ENCODE measurements at places on chromosomes 5 and 9. TPM values are rescaled to one million over a fixed set of nuclear protein-coding genes. Genes with fewer than 3 reads are reported as not detected.
A peak's percentile ranks its signal among the peaks of the same experiment; 100 is the strongest.

GRCh38 chr5:52255308-52255707, 532.4 kb upstream of the ITGA1 start:
- H3K4me1 ChIP-seq: no peaks in the 10 kb centered on the region
- no peak overlapping the region for H3K4me3 ChIP-seq
- H3K27me3 ChIP-seq: no peaks in the 10 kb centered on the region

The TOR1B gene
- 20.7 TPM for total RNA-seq

- H3K36me3 ChIP-seq: no peaks in the 10 kb centered on the region
- peak within 1 kb of the TSS; percentile 89 for H3K27ac ChIP-seq
- H3K27me3 ChIP-seq: no peaks in the 10 kb centered on the region
- peak; percentile 92 for DNase-seq
- H3K4me1 ChIP-seq: peaks cover 22% of the 10 kb centered on the region
Observed at GRCh38 chr9:91361291-91362050, at the start of gene AUH. Gene AUH, minus strand, starts transcription at chr9:91361918. Its CDS starts 29 bp downstream, at chr9:91361889.

DNA sequence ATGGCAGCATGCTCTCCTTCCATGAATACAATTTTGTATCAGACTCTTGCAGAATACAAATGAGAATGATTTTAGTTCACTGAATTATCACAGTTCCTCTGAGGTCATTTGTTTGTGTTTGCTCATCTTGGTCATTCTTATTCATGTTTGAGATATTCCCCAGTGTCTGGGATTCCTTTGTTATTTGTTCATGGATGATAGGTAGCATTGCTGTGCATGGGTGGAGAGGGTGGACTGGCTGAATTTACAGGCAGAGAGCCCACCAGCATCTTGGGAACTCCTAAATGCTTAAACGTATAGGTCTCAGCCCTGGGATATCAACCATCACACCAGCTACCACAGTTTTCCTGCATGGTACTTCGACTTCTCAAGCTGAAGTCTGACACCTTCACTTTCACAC, 459.8 kb downstream of the CCDC171 start:
- no peaks in the 10 kb centered on the region for H3K36me3 ChIP-seq
- no peak overlapping the region for H3K4me3 ChIP-seq
- no peak overlapping the region for H3K27ac ChIP-seq
- H3K27me3 ChIP-seq: no peaks in the 10 kb centered on the region
- no peak for DNase-seq

DNA sequence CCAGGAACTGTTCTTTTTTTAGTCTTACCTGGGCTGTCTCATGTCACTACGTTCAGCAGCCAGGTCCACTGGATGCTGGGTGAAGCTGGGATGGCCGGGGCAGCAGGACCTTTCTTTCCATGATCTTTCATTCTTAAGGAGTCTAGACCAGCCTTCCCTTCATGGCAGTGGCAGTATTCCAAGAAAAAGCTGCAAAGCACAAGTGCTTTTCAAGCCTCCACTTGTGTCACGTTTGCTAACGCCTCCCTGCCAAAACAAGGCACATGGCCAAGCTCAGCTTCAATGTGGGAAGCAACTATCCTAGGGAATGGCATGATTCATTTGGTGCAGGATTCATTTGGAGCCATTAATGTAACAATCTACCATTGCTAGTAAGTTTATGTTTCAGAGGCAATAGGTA, 94.8 kb downstream of the RCL1 start:
- H3K27ac ChIP-seq: no peak overlapping the region
- no peak for DNase-seq
- H3K4me1 ChIP-seq: no peaks in the 10 kb centered on the region
- no peaks in the 10 kb centered on the region for H3K36me3 ChIP-seq

DNA sequence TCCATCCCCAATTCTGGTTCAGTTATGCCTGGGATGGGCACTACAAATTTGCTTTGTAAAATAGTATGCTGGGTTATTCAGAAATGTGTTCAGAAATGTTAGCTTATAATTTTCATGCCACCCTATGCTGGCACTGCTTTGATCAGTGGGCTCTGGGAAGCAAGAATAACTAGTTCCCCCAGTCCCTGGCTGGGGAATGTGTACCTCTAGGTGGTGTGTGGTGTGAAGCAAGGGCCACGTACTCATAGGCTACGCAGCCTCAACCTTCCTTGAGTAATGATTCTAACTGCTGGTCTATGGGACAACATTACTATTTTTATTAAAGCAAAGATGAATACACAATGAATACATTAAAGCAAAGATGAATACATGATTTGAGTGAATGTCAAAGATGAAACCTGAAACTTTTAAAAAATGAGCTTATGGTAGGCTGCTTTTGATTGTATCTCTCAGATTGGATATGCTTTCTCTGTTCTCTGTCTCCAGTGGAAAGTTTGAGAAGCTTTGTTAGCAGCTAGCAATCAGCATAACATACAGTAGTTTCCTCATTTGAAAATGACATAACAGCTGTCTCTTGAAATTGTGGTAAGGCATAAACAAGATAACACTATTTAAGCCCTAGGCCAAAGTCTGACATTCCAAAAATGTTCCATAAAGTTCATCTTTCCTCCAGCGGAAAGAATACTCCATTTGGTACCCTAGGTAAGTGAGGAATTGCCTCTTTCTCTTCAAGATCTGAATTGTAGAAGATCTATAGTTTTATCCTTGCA, 174.7 kb upstream of the NFIB start:
- DNase-seq: no peak
- no peak overlapping the region for H3K4me3 ChIP-seq
- no peak overlapping the region for H3K27ac ChIP-seq
- no peaks in the 10 kb centered on the region for H3K36me3 ChIP-seq
- H3K4me1 ChIP-seq: no peaks in the 10 kb centered on the region

- no peaks in the 10 kb centered on the region for H3K4me1 ChIP-seq
- H3K36me3 ChIP-seq: no peaks in the 10 kb centered on the region
- no peaks in the 10 kb centered on the region for H3K27me3 ChIP-seq
- H3K4me3 ChIP-seq: no peak overlapping the region
- no peak for DNase-seq
- no peak overlapping the region for H3K27ac ChIP-seq
Observed at GRCh38 chr5:151923866-151924476, 680 bp downstream of the GLRA1 start.

GRCh38 chr9:133253268-133253667, 21.7 kb downstream of the ABO start:
- no peaks in the 10 kb centered on the region for H3K27me3 ChIP-seq
- H3K36me3 ChIP-seq: no peaks in the 10 kb centered on the region
- H3K4me3 ChIP-seq: no peak overlapping the region

GRCh38 chr5:151108566-151108965, 27.7 kb upstream of the TNIP1 start:
- peak overlapping the region; percentile 75 for H3K27ac ChIP-seq
- peak; percentile 87 for DNase-seq
- no peak overlapping the region for H3K4me3 ChIP-seq
- no peaks in the 10 kb centered on the region for H3K27me3 ChIP-seq

The SLC6A3 gene
- not detected for total RNA-seq

The C5orf58 gene
- total RNA-seq: not detected

The C8G gene
- total RNA-seq: not detected

DNA sequence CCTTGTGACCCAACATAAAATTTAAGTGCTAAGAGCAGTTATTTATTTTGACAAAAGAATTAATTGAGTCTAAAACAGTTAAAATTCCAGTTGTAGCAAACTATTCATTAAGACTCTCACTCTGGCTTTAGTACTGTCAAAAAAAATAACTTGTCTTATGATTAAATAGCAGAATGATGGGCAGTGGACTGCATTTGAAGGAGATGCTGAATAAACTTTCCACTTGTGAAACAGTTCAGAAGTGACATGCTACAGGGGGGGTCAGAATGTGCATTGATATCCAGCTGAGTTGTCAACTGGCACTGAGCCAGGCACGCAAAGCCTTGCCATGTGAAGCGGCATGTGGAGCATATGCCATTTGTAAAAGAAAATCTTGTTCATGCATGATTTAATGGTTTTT, 76.0 kb downstream of the FCHO2 start:
- peaks cover 8% of the 10 kb centered on the region for H3K4me1 ChIP-seq
- H3K27me3 ChIP-seq: no peaks in the 10 kb centered on the region
- no peak for DNase-seq
- H3K36me3 ChIP-seq: no peaks in the 10 kb centered on the region
- H3K4me3 ChIP-seq: no peak overlapping the region

DNA sequence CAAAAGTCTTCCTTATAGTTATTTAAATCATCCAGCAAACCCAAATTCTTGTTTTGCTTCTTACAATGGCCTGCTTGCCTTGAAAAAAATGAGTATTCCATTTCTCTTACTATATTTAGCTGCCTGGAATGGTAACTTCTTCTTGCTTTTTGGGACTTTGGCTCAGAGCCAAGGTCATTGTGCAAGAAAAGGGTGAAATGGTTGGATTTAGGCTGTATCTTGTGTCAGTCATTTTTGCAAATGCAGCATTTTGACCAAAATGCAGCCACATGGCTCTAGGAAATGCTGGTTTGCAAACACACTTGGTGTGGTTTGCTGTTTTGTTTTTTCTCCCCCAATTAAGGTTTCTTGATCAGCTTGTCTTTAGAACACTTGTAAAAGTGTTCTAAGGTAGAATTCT, 133.3 kb upstream of the ELL2 start:
- H3K36me3 ChIP-seq: no peaks in the 10 kb centered on the region
- H3K4me1 ChIP-seq: no peaks in the 10 kb centered on the region
- H3K4me3 ChIP-seq: no peak overlapping the region
- no peak for DNase-seq
- H3K27ac ChIP-seq: no peak overlapping the region

DNA sequence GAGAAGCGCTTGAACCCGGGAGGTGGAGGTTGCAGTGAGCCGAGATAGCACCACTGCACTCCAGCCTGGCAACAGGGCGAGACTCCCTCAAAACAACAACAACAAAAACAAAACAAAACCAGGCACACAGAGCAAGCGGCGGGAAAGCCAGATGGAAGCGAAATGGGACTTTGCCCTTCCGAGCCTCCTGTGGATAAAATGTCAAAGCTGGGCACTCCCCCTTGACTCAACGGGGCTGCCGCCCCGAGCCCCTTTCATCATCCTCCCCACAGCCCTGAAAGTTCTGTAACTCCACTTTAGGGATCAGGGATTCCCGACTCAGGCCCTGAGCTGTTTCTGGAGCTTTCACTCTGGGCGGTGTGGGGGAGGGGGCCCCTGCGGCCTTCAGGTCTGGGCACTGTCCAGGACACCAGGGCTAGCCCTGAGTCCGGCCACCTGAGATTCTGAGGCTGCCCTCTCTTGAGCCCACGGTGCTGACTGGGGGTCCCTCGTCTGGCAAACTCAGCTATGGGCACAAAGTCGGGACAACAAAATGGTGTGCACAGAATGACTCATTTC, 30.6 kb upstream of the OBP2B start:
- H3K4me3 ChIP-seq: no peak overlapping the region
- H3K27me3 ChIP-seq: peaks cover 31% of the 10 kb centered on the region
- no peaks in the 10 kb centered on the region for H3K36me3 ChIP-seq
- peaks cover 8% of the 10 kb centered on the region for H3K4me1 ChIP-seq

- no peaks in the 10 kb centered on the region for H3K4me1 ChIP-seq
- H3K4me3 ChIP-seq: no peak overlapping the region
- H3K27ac ChIP-seq: no peak overlapping the region
- no peaks in the 10 kb centered on the region for H3K27me3 ChIP-seq
Observed at GRCh38 chr5:65822710-65823109, 100.7 kb downstream of the NLN start.

- no peak overlapping the region for H3K4me3 ChIP-seq
- H3K27me3 ChIP-seq: no peaks in the 10 kb centered on the region
- DNase-seq: no peak
- peak overlapping the region; percentile 5 for H3K27ac ChIP-seq
- H3K4me1 ChIP-seq: peaks cover 11% of the 10 kb centered on the region
Observed at GRCh38 chr9:75063556-75064305, 24.2 kb downstream of the NMRK1 start.

- no peaks in the 10 kb centered on the region for H3K27me3 ChIP-seq
- H3K36me3 ChIP-seq: no peaks in the 10 kb centered on the region
- DNase-seq: no peak
- no peak overlapping the region for H3K4me3 ChIP-seq
- H3K4me1 ChIP-seq: peaks cover 9% of the 10 kb centered on the region
- no peak overlapping the region for H3K27ac ChIP-seq
Observed at GRCh38 chr5:112143690-112144089, 275.4 kb downstream of the EPB41L4A start.

GRCh38 chr9:91191411-91192380, 170.0 kb downstream of the AUH start:
- peak overlapping the region; percentile 97 for H3K27ac ChIP-seq
- H3K4me1 ChIP-seq: no peaks in the 10 kb centered on the region

DNA sequence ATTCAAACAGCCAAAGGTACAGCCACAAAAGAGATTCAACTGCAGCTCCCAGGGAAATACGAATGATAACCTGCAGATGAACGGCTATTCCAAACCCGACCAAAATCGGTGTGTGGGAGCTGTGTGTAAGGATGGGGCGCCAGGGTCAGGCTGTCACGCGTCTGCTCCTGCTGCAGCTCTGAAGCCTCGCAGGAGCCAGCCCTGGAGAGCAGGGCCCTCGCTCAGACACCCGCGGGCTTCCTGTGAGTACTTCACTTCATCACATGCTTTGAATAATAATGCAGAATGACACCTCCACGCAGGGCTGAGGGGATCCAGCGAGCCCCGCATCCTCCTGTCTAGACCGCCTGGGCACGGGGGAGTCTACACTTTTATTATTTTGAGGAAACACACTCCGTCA, 307.5 kb upstream of the IRX2 start:
- DNase-seq: no peak
- no peaks in the 10 kb centered on the region for H3K4me1 ChIP-seq
- no peak overlapping the region for H3K27ac ChIP-seq

DNA sequence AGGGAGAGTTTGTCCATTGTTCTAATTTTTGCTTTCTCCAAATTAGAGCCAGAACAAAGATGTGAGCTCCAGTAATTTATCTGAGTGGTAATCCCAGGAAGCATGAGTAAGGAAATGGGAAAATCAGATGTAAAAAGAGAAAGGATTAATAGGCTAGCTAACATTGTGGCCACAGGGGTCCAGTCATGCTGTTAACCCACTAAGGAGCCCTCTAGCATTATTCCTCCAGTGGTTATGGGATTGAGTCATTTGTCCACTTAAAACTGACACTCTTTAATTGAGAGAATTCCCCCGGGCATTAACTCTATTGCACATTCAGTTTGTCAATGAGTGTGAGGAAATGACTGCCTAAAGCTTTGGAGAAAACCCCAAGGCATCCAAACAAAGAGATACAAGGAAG, 700.3 kb upstream of the TYRP1 start:
- no peak overlapping the region for H3K27ac ChIP-seq
- no peak for DNase-seq

DNA sequence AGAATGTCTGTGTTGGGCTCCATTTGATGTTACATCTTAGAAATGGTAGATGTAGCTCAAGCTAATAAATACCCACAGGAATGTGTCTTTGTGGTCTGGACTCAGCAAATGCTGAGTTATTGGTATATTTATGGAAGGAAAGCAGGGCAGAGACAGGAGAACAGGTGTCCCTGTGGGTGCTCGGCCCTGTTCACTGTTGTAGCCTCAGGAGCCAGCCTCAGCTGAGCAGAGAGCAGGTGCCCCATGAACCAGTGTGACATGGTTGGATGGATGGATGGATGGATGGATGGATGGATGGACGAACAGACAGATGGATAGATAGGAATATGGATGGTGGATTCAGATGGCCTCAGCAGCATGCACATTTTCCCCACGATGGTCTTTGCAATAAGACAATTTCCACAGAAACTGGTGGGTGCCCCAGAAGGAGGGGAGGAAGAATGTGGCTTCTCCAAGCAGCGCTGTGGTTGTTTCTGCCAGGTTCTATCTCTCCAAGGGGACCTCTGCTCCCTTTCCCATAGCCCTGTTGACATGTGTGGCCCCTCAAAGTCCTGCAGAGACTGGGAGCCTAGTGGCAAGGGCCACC, 8.2 kb upstream of the IRF1 start:
- no peak for DNase-seq
- H3K27ac ChIP-seq: peak overlapping the region; percentile 93
- no peaks in the 10 kb centered on the region for H3K27me3 ChIP-seq
- H3K4me3 ChIP-seq: no peak overlapping the region

GRCh38 chr9:74413876-74414275, 83.3 kb upstream of the RORB start:
- H3K4me3 ChIP-seq: no peak overlapping the region
- no peaks in the 10 kb centered on the region for H3K27me3 ChIP-seq

Data from sigmoid colon (tissue), 7 donors.